ENCODE measurements at places on chromosomes 5 and 9.

DNA sequence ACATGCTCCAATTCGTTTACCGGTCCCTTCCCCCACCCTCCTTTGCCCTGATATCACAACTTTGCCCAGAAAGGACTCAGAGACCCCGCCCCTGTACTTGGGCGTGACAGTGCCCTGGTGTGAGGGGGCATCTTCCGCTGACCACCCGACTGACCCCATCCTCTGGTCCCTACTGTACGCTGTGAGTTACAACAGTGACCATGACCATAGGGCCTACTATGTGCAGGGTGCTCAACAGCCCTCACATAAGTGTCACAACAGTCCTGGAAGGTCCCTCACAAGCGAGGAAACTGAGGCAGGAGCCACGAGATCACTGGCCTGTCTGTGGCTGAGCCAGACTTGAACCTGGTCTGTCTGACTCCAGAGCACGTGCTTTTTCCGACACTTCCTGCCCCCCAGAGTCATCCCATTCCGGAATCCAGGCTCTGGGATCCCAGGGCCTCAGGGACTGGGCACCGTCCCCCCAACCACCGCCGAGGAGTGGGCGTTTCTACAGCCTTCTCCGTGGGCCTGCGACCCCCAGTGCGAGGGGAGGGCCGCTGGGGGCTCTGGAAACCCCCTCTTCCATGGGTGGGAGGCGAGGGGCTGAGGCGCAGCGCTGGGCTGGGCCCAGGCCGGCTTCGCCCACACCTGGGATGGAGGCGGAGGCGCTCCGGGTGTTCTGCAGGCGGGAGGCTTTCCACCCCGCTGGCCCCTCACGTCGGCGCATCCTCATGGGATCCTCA, 45.7 kb upstream of the GGTA1 start:
- H3K27me3 ChIP-seq: no peaks in the 10 kb centered on the region
- DNase-seq: no peak
- no peaks in the 10 kb centered on the region for H3K36me3 ChIP-seq

DNA sequence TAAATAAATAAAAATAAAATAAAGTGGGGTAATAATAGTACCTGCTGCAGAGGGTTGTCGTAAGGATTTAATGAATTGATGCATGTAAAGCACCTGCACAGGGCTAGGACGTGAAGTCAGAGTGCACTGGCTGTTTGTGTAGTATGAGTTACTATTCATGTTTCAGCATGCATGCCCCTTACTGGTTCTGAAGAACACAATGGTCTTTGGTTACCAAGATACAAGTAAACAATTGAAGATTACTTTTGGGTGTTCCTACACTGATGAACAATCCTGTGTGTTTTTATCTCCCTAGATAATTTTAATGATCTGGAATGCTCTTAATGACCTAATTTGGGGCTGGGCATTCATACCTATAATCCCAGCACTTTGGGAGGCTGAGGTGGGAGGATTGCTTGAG, 23.2 kb upstream of the PRRC2B start:
- no peak overlapping the region for H3K4me3 ChIP-seq
- H3K27me3 ChIP-seq: no peaks in the 10 kb centered on the region
- no peaks in the 10 kb centered on the region for H3K4me1 ChIP-seq
- no peaks in the 10 kb centered on the region for H3K36me3 ChIP-seq
- DNase-seq: no peak

DNA sequence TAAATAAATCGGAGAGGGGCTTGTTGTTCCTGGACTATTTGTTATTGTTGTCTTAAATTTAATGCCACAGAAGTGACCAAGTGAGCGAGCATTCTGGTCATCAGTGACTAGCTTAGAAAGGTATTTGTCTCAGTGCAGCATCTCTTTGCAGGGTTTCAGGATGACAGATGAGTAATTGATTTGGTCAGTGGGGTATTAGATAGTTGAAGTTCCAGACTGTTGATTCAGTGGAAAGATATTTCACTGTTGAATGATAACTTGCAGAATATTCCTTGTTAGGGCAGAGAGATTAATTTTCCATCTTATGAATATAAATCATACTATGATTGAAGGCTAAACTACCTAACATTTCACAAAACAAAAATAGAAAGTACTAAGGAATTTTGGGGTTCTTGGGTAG, 122.4 kb downstream of the TRIO start:
- no peak overlapping the region for H3K4me3 ChIP-seq
- H3K27me3 ChIP-seq: no peaks in the 10 kb centered on the region
- H3K36me3 ChIP-seq: no peaks in the 10 kb centered on the region

DNA sequence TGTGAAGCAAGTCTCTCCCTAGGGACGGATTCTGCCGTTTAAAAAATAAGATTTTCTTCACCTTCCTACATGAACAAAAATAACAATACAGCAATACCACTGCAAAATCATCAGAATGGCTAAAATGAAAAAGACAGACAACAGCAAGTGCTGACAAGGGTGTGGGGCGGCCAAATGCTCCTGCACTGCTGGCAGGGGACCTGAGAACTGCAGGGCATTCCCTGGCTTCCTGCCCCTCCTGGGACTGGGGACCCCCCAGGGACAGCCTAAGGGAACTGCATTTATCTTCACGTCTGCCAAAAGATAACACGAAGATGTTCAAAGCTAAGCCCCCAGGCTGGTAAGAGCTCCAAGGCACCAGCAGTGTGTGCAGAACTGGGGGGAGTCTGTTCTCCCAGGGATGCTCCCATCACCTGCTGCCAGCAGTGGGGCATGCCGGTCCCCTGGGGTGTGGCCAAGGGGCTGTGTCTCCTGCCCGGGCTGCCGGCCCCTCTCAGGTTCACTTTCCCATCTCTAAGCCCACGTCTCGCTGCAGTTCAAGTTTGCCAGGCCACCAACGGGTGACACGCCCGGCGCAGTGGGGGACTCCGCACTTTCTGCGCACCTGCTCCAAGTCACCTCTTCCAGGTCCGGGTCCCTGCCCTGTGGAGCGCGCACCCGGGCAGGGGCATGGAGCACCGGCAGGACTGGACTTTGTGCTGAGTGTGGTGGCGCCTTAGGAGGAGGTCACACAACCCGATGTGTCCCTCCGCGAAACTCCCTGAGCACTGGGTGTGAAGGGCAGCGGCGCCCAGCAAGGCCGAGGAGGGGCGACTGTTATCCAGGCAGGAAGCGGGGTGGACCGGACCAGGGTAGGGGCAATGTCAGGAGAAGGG, 4.5 kb upstream of the EGFL7 start:
- H3K27me3 ChIP-seq: no peaks in the 10 kb centered on the region
- H3K27ac ChIP-seq: no peak overlapping the region
- no peaks in the 10 kb centered on the region for H3K4me1 ChIP-seq
- H3K36me3 ChIP-seq: no peaks in the 10 kb centered on the region
- DNase-seq: no peak
- H3K4me3 ChIP-seq: no peak overlapping the region

DNA sequence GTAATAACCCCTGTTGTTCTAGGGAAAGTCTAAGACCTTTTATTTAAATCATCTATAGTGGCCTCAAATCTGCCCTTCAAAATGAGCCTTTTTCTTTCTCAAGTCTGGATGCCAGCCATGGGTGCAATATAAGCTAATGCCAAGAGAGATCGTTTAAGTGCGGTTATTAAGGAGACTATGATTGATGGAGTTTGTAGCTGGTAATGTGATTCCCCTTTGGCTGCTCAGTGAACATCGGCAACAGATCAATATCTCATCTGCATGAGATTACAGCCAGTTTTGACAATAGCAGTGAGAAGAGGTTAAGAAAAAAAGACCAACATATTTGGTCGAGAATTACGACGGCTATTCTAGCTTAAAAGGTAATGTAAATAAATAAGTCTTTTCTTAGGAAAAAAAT, 1049.4 kb upstream of the NUDT12 start:
- H3K27me3 ChIP-seq: no peaks in the 10 kb centered on the region
- no peak overlapping the region for H3K4me3 ChIP-seq
- no peaks in the 10 kb centered on the region for H3K4me1 ChIP-seq
- no peak for DNase-seq

GRCh38 chr9:21766096-21766495, 36.3 kb upstream of the MTAP start:
- H3K27ac ChIP-seq: no peak overlapping the region
- no peaks in the 10 kb centered on the region for H3K36me3 ChIP-seq
- H3K4me3 ChIP-seq: no peak overlapping the region
- H3K4me1 ChIP-seq: no peaks in the 10 kb centered on the region
- H3K27me3 ChIP-seq: peaks cover 4% of the 10 kb centered on the region

Measured in iPS DF 6.9 (cell line).